ENCODE measurements at places on chromosomes 7 and 10. TPM values are rescaled to one million over a fixed set of nuclear protein-coding genes. Genes with fewer than 3 reads are reported as not detected.

- no peak for DNase-seq
- H3K36me3 ChIP-seq = no peaks in the 10 kb centered on the region
- H3K4me3 ChIP-seq = no peak overlapping the region
- no peak overlapping the region for H3K27ac ChIP-seq
Observed at GRCh38 chr7:8597565-8597964, 164.2 kb downstream of the NXPH1 start.

GRCh38 chr7:16395121-16395520, 26.2 kb downstream of the CRPPA start:
- H3K36me3 ChIP-seq = peaks cover 10% of the 10 kb centered on the region
- no peaks in the 10 kb centered on the region for H3K4me1 ChIP-seq
- no peaks in the 10 kb centered on the region for H3K27me3 ChIP-seq
- no peak overlapping the region for H3K4me3 ChIP-seq
- no peak overlapping the region for H3K27ac ChIP-seq

DNA sequence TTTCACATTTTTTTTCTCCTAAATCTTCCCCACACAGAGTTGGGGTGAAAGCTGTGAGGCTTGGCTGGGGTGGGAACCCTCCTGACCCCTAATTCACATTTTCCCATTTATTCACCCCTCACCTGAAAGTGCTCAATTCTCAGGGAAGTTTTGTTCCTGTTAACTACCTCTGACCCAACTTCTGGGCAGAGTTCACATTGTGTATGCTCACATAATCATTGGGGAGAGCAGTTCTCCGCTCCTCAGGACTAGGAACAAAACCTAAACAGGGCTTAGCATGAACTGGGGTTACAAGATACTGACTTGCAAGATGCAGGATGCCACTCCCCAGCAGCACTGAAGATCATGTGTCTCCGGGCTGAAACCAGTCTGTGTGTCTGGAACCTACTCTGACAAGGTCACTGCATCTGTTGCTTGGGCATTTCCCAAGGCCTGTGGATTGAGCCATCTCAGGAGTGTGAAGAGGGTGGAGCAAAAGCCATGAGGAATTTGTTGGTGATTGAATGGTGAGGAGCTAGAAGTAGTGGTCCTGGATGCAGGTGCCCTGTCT, 258.1 kb upstream of the IGFBP3 start:
- no peak overlapping the region for H3K27ac ChIP-seq
- H3K4me1 ChIP-seq = no peaks in the 10 kb centered on the region
- no peak overlapping the region for H3K4me3 ChIP-seq
- no peaks in the 10 kb centered on the region for H3K27me3 ChIP-seq

- H3K27ac ChIP-seq = peak overlapping the region; percentile 51
- DNase-seq = peak; percentile 61
- peaks cover 24% of the 10 kb centered on the region for H3K4me1 ChIP-seq
- peaks cover 9% of the 10 kb centered on the region for H3K36me3 ChIP-seq
- H3K27me3 ChIP-seq = no peaks in the 10 kb centered on the region
- peak overlapping the region; percentile 73 for H3K4me3 ChIP-seq
Observed at GRCh38 chr7:50792342-50793119, 9.8 kb upstream of the GRB10 start.

The LRIT1 gene
- not detected for total RNA-seq

DNA sequence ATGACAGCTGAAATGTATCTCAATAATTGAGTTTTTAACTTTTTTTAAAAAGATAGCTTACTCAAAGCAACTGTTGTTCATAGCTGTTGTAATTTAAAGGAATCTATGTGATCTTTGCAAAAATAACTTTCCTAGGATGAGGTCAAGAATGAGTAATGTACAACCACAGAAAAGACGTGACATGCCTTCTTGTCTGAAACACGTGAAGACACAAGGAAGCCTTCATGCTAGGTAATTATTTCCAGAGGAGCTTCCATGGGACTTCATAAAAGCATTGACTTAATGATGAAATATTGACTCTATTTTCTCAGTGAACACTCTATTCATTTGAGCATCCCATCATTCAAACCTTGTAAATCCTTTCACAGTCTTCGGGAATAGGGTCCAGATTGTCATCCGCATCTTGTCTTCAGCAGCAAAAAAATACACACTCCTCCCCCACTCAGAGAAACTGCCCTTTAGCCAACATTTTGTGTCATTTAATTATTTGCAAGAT, 528.0 kb downstream of the NRG3 start:
- H3K36me3 ChIP-seq = no peaks in the 10 kb centered on the region
- no peak for DNase-seq
- no peaks in the 10 kb centered on the region for H3K4me1 ChIP-seq
